HT-29 (cell line): ENCODE measurements at places on chromosomes 2 and 18. TPM values are rescaled to one million over a fixed set of nuclear protein-coding genes. Genes with fewer than 3 reads are reported as not detected.

- no peak for DNase-seq
These were observed 15.0 kb downstream of the ZBTB7C start for GRCh38 chr18:48394176-48394575.

Gene GALNT5
- total RNA-seq: 0.70 and 1.1 TPM in 2 replicates

GRCh38 chr2:115913921-115914320 lies 1471.5 kb downstream of the DPP10 start:
- no peak for DNase-seq

Gene ITGA4
- not detected in 2 replicates for total RNA-seq

GRCh38 chr2:7611750-7612149 lies 694.5 kb downstream of the RNF144A start:
- DNase-seq: no peak

GRCh38 chr2:144935736-144936135 lies 415.8 kb upstream of the ZEB2 start:
- DNase-seq: no peak

- DNase-seq: no peak
These were observed 145.4 kb upstream of the ZNF804A start for GRCh38 chr2:184452907-184453306.

Gene SP140
- total RNA-seq: not detected in 2 replicates

DNA sequence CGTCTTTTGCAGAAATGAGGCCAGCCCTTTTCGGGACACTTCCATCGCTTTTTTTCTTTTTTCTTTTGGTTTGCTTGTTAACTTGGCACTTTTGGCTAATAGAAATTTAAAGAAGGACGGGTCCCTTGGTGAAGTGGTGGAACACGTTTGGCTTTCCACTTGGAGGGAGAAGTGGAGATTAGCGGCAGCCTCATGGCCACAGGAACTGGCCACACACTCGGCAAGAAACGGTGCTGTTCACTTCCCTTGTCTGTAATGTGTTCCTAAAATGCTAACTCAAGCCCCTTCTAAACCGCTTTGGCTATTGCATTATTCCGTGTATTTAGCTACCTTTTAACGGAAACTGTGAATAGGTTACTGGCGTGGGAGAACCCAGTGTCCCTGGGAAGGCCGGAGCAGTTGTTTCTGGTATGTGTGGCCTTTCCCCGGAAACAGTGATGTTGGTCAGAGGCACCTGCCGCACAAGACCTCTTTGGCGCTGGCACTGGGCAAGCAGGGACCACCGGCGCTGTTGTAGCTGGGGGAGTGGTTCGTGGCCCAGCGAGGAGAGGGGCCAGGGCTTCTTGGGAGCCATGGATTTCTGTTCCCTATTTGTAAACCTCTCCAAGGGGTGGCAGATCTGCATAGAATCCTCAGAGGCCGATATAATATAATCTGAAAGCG lies 981 bp downstream of the RAMP1 start:
- DNase-seq: peak; percentile 51

GRCh38 chr2:38146275-38146906 lies 70.4 kb upstream of the CYP1B1 start:
- no peak for DNase-seq

GRCh38 chr2:223092667-223093066 lies 40.7 kb downstream of the KCNE4 start:
- DNase-seq: no peak

Gene STK16
- total RNA-seq: 18.3 and 19.9 TPM in 2 replicates

Gene CHRNA1
- total RNA-seq: not detected in 2 replicates

Gene KIF3C
- total RNA-seq: 1.9 and 3.2 TPM in 2 replicates

GRCh38 chr2:158823486-158824237 lies 28.5 kb downstream of the DAPL1 start:
- DNase-seq: no peak

Gene MALT1
- 5.6 and 8.6 TPM in 2 replicates for total RNA-seq

Gene SNORC
- total RNA-seq: 2.6 and 4.9 TPM in 2 replicates

Gene COLEC12
- total RNA-seq: not detected in 2 replicates

Gene ZNF892
- not detected in 2 replicates for total RNA-seq

Gene ALPG
- 0.16 TPM in 1 of 2 replicates, not detected in the other for total RNA-seq

DNA sequence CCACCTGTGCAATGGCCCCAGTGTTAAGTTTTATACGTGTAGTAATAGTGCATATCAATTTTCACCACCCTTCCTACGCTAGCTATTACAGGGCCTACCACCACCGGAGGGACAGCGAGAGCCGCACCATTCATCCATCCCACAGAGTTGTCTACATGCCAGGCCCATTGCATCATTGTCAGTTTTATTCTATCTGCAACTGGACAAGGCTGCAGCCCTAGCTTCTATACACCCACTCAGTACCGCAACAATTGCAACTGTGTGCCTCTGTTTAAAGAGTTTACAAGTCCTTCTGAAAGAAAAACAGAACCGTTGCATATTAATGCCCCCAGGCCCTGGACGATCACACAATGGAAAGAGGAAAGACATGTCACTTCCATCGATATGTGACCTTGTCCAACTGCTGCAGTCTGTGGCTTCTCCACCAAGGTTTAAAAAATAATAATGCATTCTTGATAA lies 58.6 kb downstream of the ZEB2 start:
- DNase-seq: no peak

DNA sequence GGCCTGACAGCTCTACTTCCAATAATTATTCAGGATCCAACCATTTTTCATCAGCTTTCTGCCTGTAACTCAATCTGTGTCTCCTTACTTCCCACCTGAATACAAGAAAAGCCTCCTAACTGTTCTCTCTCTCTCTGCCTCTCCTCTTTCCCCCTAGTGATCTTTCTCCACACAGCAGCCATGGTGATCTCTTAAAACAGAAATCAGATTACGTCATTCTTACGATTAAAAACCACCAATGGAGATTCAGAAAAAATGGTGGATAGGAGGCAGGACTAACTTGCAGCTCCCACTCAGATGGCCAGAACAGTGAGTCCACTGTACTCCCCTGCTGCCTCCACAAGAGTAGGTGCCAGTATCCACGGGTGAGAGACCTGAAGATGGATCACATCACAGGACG lies 431.7 kb downstream of the MBD2 start:
- no peak for DNase-seq

DNA sequence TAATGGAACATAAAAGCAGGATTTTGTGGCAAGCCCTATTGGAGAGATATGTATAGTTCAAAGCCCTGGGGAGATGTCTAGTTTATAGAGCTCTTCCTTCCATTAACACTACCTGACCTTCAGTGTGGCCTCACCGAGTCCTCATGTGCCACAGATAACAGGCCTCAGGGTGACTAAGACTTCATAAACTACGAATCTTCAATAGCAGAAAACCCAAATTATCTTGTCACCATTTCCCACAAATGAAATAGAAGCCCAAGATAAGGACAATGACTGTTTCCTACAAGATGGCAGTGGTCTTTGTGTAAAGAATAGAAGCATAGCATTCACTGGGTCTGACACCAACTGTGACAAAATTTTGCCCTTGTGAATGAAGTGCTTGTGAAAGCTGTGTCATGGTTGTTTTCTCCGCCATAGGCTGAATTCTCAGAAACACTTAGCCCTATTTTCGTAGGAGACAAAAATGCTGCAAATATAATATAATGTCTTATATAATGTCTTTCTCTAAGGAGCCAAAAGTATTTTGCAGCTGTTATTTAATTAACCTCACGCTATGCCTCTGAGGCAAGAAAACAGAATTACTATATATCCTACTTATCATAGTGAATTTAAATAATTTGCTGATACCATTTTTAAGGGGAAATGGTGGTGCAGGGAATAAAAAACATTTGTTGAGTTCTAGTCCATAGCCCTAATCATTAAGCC lies 136.7 kb upstream of the CWC22 start:
- DNase-seq: no peak

DNA sequence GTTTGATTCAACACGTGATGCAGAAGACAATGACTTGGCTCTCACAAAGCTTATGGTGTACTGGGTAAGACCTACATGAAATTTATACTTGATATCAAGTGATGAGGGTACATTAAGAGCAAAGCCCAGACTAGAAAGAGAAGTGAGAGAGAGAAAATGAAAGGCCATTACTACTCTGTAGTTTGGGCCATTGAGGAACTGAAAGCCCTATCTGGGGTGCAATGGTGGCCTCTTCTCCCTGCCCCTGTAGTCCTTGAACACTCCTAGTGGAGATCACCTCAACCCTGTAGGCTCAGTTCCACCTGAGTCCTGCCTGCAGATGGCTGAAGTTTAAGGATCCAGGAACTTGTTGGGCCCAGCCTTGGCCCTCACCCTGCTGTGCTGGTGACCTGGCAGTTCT lies 569.8 kb upstream of the MEX3C start:
- DNase-seq: no peak

DNA sequence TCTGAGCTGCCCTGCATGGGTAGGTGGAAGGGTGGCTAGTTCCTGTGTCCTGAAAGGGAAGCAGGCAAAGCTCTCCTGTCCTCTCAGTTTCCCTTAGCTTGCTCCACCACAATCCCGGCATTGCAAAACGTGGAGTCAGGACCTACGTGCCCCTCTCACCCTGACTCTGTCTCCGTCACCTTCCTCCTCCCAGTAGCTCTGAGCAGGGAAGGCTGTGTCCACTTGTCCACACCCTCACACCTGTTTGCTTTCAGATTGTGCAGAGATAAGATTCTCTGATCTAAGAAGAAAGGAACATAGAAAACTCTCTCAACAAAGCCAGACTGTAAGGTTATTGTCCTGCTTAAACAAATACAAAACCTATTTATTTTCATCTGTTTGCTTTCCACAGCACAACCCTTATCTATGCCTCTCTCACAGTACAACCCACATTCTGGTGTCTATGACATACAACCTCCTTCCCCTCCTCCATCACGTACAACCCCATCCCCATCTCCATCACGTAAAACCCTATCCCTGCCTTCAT lies 79.0 kb downstream of the ALPK2 start:
- peak; percentile 60 for DNase-seq

DNA sequence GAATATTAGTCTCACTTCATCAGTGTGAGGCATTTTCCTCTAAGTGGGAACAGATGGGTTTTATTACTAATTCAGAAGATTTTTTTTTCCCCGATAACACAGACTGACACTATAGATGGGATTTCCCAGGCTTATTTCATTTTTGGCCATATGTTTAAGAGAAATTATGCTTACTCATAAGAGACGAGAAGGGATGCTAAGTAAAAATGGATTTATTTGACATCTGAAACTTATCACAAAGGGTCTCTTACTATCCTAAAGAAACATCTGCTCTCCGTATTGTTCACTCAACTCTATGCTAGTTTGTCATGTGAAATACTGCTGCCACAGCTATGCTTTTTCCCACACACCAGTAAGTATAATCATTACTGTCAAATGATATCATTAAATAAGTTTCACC lies 1476.3 kb downstream of the LRP1B start:
- DNase-seq: no peak

DNA sequence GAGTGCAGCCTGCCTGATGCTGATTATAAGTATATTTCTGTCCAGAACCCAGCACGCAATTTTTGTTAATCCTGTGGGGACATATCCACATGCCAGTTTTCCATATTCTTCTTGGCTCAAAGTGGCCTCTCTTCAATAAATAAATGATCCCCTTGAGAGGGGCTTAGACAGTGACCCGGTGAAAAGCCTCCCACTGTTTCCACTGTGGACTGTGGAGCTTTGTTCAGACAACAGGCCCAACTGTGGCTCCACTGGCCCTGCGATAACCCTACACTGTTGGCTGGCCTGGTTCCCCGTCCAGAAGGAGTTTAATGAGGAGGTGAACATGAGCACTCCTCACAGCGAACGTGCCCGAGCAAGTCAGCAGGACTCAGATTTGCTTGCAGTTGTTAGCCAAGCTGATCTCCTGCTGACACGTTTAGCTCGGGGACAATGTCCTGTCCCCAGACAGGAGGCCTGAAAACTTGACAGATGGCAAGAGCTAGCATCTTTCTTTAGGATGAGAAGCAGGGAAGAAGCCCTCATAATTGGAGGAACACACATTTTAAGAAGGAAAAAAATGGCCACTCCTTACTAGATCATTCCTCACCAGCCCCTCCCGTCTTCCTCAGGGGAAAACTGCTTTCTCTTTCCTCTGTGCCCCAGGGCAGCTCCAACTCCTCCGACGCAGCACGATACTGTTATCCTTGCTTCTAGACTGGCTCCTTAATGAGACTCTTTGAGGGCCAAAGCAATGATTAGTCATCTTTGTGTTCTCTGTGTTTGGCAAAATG lies 20.0 kb upstream of the MTCL1 start:
- no peak for DNase-seq

- no peak for DNase-seq
These were observed 228.7 kb downstream of the LRATD1 start for GRCh38 chr2:14861181-14861580.

GRCh38 chr18:23878336-23878900 lies 136.1 kb upstream of the TTC39C start:
- DNase-seq: no peak

Gene MCFD2
- total RNA-seq: 92.6 and 110 TPM in 2 replicates

DNA sequence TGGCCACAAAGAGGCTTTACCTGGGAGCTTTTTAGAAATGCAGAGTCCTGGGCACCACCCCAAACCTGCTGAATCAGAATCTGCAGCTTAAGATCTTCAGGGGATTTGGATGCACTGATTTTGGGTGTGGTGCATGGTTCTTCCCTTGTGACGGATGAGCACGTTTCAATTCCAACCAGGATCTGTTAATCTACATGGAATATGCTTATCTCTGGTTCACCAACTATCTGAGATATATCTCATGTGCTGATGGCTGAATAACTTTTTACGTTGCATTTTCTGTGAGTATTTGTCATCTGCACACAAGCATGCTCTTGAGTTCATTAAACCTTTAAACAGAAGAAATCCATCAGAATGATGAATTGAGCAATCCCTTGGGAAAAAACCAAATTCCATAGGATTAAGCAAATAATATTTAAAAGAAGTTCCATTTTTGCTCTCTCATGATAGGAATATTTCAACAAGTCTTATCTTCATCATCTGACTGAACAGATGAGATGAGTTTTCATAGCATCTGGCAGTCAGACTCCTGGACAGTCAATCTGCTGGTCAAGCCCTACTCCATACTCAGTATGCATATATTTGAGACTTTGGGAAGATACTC lies 120.6 kb downstream of the PLB1 start:
- DNase-seq: no peak

Gene SPATA3
- not detected in 2 replicates for total RNA-seq

Gene IL1RL1
- not detected in 2 replicates for total RNA-seq

DNA sequence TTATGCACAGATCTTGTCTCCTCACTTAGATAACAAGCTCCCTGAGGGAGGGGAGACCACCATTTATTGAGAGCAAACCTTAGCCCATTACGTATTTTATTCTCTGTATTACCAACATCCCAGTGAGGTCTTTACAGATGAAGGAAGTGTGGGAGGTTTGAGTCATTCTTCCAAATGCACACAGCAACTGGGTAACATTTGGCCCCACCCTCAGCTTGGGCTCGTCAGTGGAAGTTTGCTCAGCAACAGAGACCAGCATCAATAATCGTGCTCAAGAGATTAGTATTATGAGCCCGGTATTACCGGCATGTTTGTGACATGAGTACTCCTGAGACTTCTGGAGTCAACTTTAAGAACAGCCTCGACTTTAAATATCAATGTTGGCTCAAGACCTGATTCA lies 168.6 kb downstream of the ETAA1 start:
- no peak for DNase-seq

Gene CPLX4
- not detected in 2 replicates for total RNA-seq

Gene UGT1A6
- total RNA-seq: 18.3 and 24.2 TPM in 2 replicates

GRCh38 chr2:45993476-45993991 lies 303.7 kb upstream of the EPAS1 start:
- peak; percentile 79 for DNase-seq

GRCh38 chr2:115694651-115695050 lies 1252.2 kb downstream of the DPP10 start:
- DNase-seq: no peak

Gene INHBB
- not detected in 2 replicates for total RNA-seq
